ENCODE measurements at places on chromosomes 6 and 20.
A peak's percentile ranks its signal among the peaks of the same experiment; 100 is the strongest.

GRCh38 chr20:4946986-4947385 lies 54.3 kb downstream of the SLC23A2 start:
- DNase-seq, result no peak

- DNase-seq, result no peak
Measured at GRCh38 chr6:162854228-162854627, 126.5 kb downstream of the PACRG start.

DNA sequence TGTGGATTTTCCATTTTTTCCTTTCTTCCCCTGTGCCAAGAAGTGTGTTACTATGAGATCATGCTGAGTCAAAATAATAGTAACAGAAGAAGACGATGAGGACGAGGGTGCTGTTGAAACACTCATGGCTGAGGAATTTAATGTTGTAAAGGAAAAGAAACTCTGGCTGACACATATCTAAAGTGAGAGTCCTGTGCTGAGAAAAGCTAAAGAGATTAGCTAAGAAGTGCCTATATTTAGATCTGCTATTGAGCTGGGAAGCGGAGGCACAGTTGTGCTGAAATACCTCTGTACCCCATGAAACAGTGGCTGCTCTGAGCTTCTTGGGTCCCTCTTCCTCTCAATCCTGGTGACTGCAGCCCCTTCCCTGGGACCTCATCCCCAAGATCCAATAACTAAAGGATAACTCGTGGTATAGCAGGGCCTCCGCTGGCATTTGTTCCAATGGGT lies 1.1 kb upstream of the SYTL3 start:
- peak; percentile 97 for DNase-seq

- DNase-seq, result peak; percentile 3
Measured at GRCh38 chr6:168031411-168031971, 34.0 kb downstream of the KIF25 start.

DNA sequence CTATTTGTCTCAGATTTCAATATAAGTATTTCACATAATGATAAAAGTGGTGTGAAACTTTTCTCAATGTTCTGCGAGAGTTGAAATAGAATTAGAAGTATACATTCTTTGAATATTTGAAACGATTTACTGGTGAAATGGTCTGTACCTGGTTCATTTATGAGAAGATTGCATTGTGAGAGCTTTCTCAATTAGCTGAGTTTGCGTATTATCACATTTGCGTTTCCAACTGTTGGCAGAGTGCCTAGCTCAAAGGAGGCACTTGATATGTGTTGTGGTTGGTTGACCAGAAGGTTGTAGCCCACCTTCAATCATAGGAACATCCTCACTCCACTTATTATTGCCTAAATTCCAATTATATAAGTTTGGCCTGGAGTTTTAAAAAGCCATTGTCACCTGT lies 58.8 kb upstream of the EXOC2 start:
- DNase-seq, result no peak

- DNase-seq, result no peak
Measured at GRCh38 chr6:159931846-159932245, 37.0 kb upstream of the IGF2R start.

DNA sequence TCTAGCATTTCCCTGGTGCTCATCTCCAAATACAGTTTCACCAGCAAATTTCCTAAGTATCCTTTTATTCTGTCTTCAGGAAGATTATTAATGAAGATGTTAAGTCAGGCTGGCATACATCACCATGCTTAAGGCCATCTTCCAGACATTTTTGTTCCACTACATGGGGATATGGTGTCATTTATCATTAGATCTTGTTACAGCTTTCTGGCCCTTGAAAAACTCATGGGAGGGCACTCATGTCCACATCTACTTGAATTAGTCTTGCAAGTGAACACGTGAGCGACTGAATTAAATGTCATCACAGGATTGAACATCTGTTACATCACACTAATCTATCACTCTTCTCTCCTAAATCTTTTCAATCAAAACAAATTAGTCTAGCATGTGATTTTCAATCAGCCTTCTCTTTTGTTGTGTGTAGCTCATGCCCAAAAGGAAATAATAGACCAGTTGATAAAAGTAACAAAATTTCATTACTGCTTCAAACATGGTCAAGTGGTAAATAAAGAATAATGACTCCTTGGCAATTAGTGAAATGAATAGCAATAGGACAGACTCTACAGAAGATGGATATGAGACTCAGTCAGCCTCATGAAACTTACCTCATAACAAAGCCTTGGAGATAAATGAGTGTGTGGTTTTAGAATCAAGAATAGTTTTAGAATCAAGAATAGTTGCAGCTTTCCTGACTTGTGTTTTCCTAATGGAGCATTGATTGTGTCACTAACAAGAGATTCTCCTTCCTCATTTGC lies 80.5 kb downstream of the MTFR2 start:
- DNase-seq, result no peak

DNA sequence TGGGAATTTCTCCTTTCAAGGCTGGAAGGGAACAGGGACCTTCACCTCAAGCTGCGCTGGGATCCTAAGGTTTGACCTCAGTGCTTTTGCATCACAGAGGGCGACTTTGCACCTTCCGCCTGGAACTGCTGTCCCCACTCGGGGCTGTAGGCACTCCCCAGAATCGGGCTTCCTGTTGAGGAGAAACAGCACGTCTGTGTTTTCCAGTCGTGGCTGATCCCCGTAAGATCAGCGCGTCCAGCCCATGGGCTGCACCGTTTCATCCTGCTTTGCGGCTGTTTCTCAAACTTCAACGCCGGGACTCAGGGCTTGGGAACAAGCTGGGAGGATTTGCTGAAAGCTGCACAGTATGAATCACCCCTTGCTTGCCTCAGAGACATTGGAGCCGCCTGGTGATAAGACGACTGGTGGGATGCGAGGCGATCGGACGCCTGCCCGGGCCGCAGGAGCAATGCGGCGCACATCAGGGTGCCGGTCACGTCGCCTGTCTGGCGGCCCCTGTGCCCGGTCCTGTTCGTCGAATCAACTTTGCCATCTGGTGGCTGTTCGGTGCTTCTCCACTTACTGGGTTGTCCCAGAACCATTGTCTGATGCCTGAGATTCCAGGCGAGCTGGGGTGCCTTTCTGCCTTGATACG lies 53.6 kb upstream of the FRMD1 start:
- DNase-seq, result no peak

DNA sequence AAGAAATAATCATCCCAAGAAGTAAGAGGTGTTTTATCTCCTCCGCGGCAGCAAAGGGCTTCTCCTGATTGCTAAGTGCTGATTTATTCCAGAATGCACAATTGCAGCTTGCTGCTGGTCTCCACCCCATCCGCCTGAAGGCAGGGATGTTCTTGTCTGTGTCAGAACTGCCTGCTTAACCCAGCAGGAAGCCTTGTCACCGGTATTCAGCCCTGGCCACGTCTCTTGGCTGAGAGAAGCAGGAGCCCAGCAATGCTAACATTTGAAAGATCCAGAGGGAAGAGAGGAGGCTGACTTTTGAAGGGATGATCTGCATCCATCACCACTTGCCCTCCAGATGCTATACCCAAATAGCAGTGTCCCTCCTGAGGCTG lies 4.2 kb downstream of the SCML4 start:
- DNase-seq, result no peak

- DNase-seq, result peak; percentile 85
Measured at GRCh38 chr20:3045816-3046676, at the start of gene MRPS26. Gene MRPS26, plus strand, starts transcription at chr20:3046052. Its CDS starts 17 bp downstream, at chr20:3046069.

DNA sequence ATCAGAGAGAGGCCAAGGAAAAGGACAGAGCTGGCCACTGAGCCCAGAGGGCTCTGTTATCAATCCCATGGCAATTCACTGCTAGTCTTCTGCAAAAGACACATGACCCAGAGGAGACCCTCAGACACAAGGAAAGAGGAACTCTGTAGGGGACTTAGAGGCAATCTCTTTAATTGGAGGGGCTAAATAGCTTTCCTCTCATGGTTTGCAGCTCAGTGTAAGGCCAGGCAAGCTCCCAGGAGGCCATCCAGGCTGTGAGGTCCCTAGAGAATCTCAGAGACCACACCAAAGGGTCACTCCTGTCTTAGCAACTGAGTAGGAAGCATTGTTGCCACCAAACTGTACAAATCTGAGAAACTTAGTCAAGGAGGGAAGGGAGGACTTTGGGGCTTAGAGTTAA lies 10.0 kb upstream of the HLA-DOA start:
- DNase-seq, result no peak

DNA sequence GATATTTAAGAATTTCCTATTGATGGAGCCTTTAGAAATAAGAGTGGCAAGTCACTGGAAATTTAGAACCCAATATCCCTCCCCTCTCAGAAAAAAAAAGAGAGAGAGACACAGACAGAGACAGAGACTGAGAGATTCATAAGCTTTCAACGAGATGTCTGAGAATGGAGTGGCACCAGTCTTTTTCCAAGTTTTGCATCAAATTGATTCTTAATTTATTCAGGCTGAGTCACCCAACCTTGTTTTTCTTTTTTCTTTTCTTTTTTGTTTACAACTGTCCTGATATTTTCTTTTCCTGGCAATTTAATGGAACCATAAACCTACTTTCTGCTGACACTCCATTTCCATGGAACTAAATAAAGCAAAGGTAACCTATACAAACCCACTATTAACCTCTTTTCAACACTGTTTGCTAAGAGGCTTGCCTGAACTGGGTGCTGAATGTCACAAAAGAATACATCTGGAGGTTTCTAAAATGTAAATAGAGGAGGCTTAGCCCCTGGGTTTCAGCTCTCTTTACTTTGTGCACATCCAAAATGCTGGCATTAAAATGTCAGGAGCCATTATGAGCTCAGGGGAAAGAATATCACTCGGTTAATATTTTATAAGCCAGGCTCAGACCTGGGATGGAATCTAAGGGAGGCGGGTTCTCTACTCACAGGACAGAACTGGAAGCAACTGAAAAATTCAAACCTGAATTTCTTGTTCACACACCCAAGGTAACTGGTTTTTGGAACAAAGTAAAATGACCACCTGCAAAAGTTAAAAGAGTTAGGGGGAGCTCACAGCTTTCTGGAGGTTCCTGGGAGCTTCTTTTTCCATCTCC lies 100.8 kb downstream of the BFSP1 start:
- no peak for DNase-seq

GRCh38 chr6:31574106-31575061 lies 981 bp upstream of the TNF start:
- DNase-seq, result no peak
